ENCODE measurements at places on chromosomes 6 and 20. TPM values are rescaled to one million over a fixed set of nuclear protein-coding genes. Genes with fewer than 3 reads are reported as not detected.

Gene IL20RA
- total RNA-seq: not detected

Gene NDUFAF4
- total RNA-seq: 24.5 TPM

DNA sequence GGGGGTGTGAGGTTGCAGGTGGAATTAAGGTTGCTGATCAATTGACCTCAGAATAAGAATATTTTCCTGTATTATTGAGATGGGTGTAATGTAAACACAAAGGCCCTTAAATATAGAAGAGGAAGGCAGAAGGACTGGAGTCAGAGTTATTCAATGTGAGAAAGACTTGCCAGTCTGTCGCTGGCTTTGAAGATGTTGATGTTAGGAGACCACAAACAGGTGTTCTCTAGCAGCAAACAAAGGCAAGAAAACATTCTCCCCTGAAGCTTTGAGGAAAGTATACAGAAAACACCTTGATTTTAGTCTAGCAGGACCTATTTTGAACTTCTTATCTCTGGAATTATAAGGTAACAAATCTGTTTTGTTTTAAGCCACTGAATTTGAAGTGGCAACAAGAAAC, 138.9 kb upstream of the PTPRK start:
- H3K36me3 ChIP-seq: no peaks in the 10 kb centered on the region
- peaks cover 23% of the 10 kb centered on the region for H3K4me1 ChIP-seq
- H3K27me3 ChIP-seq: no peaks in the 10 kb centered on the region
- no peak overlapping the region for H3K4me3 ChIP-seq
- no peak for DNase-seq
- no peak overlapping the region for H3K27ac ChIP-seq

DNA sequence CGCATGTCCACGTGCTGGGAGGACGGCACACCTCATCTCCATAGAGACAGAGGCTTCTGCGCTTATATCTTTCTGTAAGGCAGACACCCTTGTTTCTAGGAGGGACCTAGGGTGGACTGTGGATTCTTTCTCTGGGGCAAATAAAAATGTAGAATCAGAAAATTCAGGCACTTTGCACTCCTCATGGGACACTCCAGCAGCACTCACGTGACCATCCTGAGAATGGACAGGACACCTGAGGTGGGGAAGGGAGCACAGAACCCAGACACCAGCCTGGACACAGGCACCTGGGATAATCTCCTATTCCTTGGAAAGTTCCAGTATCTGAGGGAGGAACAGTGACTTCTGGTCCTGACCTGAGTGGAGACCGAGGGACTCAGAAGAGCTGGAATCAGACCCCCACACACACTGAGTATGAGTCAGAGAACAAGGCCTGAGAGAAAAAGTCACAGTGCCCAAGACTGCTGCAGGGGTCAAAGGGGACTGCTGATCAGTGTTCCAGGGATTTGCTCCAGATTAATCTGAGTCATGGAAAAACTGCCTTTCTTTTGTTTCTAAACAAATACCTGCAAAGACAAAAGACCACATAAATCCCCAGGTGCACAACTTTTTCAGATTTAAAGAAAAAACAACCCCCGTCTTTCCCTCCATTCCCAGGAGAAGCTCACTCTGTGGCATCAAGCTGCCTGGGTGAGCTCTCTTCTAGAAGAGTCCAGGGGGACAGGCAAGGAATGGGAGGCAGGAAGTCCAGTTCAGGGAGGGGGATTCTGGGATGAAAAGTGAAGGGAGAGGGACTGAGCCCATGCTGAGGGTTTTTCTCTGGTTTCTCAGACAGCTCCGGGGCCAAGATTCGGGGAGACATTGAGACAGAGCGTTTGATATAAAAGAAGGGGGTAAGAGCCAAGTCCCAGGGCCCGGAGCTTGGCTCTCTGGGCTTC, 35.6 kb upstream of the MICB start:
- no peaks in the 10 kb centered on the region for H3K4me1 ChIP-seq
- H3K27me3 ChIP-seq: no peaks in the 10 kb centered on the region
- H3K36me3 ChIP-seq: no peaks in the 10 kb centered on the region
- H3K4me3 ChIP-seq: peak overlapping the region; percentile 57
- H3K27ac ChIP-seq: no peak overlapping the region
- DNase-seq: peak; percentile 40

Gene ALDH8A1
- total RNA-seq: not detected

Gene BPIFB4
- not detected for total RNA-seq

GRCh38 chr20:57619051-57619831, 985 bp downstream of the ZBP1 start:
- H3K4me3 ChIP-seq: no peak overlapping the region
- peaks cover 7% of the 10 kb centered on the region for H3K4me1 ChIP-seq
- no peaks in the 10 kb centered on the region for H3K36me3 ChIP-seq

DNA sequence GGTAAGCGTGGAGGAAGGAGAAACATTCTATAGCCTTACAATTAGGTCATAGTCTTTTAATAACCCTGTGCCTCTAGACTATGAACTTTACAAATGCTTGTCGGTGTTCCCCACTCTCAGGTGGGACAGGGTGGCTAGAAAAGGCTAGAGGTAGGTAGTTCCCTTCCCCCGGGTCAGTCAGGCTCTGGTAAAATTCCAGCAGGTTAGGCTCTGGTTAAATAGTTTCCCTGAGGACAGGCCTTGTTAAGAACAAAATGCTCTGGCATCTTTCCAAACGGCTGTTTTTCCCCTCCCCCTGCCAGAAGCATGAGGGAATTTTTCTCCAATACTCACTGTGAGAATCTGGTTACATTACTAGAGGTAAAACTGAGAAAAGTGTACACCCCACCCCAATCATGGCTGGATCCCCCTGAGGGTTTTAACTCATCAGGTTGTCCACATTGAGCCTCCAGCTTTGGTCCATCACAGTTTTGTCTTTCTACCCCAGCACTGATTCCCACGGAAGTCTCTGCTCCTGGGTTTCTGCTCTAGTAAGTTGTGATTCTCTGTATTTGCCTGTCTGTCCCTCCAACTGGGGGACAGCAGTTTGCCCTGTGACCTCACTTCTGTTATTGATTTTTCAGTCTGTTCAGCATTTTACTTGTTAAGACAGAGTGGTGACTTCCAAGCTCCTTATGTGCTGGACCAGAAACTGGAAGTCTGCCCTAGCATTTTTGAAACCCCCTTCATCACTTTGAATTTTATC, 84.7 kb upstream of the ADGRF1 start:
- H3K36me3 ChIP-seq: no peaks in the 10 kb centered on the region
- no peak for DNase-seq
- H3K27me3 ChIP-seq: no peaks in the 10 kb centered on the region

Gene BPIFB2
- not detected for total RNA-seq

GRCh38 chr6:87274660-87275274, 47.6 kb upstream of the SMIM8 start:
- H3K27ac ChIP-seq: no peak overlapping the region
- no peaks in the 10 kb centered on the region for H3K36me3 ChIP-seq
- no peak overlapping the region for H3K4me3 ChIP-seq

Gene PPIL6
- total RNA-seq: 3.7 TPM

DNA sequence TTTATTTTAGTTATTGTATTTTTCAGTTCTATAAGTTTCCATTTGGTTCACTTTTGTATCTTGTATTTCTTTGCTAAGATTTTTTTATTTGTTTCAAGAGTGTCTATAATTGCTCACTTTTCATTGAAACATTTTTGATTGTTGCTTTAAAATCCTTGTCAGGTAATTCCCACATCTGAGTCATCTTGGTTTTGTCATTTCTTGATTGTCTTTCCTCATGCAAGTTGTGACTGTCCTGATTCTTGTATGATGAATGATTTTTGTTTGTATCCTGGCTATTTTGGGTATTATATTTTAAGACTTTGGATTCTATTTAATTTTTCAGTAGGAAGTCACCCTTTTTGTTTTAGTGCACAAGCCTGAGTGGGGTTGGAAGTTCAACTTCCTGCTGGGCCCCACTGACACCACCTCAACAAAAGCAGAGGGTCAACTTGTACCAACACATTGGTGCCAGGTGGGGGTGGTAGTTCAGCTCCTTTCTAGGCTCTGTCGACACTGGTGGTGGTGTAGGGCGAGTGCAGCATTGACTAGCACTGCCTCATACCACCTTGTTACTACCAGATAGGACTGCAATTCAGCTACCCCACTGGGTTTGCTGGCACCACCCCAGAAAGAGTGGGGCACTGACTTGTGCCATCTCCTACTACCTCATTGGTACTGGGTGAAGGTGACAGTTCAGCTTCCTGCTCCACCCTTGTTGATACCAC, 8.8 kb downstream of the RSPH3 start:
- H3K4me1 ChIP-seq: peaks cover 4% of the 10 kb centered on the region
- no peak overlapping the region for H3K4me3 ChIP-seq
- H3K27me3 ChIP-seq: no peaks in the 10 kb centered on the region
- no peak for DNase-seq
- H3K27ac ChIP-seq: no peak overlapping the region

DNA sequence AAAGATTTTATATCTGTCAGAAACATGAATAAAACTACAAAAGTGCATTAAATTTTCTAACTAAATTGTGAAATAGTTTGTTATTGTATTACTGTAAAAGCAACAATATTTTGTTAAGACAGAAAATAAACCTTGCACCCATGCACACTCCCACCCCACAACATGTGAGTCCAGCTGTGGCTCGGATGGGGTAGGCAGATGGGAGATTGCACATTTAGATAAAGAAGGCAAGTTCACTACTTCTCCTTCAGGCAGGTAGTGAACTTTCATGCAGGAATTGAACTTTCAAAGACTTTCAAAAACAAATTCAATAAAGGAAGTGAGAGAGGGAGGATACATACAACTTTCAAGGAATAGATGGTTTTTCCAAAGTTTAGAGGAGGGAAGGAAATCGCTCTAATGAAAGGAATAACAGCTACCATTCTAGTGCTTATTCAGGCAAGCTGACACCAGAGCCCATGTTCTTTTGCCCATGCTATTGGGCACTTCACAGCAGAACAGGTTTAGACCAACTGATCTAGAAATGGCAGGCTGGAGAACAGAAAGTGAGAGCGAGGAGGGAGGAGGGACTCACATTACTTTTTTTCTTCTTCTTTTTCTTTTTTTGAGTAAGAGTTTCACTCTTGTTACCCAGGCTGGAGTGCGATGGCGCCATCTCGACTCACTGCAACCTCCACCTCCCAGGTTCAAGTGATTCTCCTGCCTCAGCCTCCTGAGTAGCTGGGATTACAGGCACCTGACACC, 28.5 kb downstream of the SF3B5 start:
- no peak for DNase-seq
- no peak overlapping the region for H3K27ac ChIP-seq
- H3K4me3 ChIP-seq: no peak overlapping the region
- no peaks in the 10 kb centered on the region for H3K4me1 ChIP-seq
- H3K36me3 ChIP-seq: no peaks in the 10 kb centered on the region
- H3K27me3 ChIP-seq: peaks cover 51% of the 10 kb centered on the region

DNA sequence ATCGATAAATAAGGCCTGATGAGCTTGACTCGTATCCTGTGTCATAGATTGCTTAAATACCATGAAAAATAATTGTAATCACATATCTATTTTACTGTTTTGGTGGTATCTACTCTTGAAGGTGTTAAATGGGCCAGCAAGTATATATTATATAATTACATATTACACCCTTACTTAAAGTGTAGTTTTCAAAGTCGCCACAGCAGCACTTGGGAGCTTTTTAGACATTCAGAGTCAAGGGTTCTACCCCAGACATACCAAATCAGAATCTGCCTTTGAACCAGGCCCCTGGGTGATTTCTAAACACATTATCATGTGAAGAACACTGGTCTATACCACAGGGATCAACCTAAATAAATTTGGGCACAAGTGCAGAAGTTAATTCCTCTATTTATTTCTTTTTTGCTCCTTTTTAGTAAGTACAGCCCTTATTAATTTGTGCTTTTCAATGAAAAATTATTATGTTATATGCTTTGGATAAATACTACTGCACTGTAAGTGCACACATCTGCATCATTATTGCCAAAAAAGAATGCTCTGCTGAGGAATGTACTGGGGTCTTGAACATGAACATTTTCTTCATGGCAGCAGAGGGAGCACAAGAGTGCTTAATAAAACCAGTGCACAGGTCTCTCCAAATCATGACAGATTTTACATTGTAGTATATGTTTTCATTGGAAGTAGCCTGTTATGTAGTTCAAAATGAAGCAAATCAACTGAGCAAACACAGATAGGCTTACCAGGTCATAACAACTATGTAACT, 3.1 kb upstream of the ATXN1 start:
- H3K27ac ChIP-seq: peak overlapping the region; percentile 91
- H3K4me1 ChIP-seq: peaks cover 55% of the 10 kb centered on the region
- peak overlapping the region; percentile 95 for H3K4me3 ChIP-seq
- no peaks in the 10 kb centered on the region for H3K36me3 ChIP-seq
- peak; percentile 75 for DNase-seq

GRCh38 chr20:3685341-3685740, 3.5 kb upstream of the ADAM33 start:
- no peaks in the 10 kb centered on the region for H3K36me3 ChIP-seq
- no peak overlapping the region for H3K27ac ChIP-seq
- no peak overlapping the region for H3K4me3 ChIP-seq
- peak; percentile 25 for DNase-seq
- peaks cover 21% of the 10 kb centered on the region for H3K4me1 ChIP-seq

GRCh38 chr20:16898433-16898832, 150.3 kb downstream of the OTOR start:
- no peaks in the 10 kb centered on the region for H3K27me3 ChIP-seq
- H3K4me1 ChIP-seq: peaks cover 10% of the 10 kb centered on the region
- H3K27ac ChIP-seq: no peak overlapping the region
- H3K36me3 ChIP-seq: no peaks in the 10 kb centered on the region
- H3K4me3 ChIP-seq: no peak overlapping the region

Gene MLN
- total RNA-seq: not detected

GRCh38 chr6:151056230-151056907, 183.4 kb upstream of the AKAP12 start:
- H3K4me3 ChIP-seq: no peak overlapping the region
- H3K27me3 ChIP-seq: no peaks in the 10 kb centered on the region
- peaks cover 42% of the 10 kb centered on the region for H3K36me3 ChIP-seq

Gene PPIL4
- total RNA-seq: 32.2 TPM

DNA sequence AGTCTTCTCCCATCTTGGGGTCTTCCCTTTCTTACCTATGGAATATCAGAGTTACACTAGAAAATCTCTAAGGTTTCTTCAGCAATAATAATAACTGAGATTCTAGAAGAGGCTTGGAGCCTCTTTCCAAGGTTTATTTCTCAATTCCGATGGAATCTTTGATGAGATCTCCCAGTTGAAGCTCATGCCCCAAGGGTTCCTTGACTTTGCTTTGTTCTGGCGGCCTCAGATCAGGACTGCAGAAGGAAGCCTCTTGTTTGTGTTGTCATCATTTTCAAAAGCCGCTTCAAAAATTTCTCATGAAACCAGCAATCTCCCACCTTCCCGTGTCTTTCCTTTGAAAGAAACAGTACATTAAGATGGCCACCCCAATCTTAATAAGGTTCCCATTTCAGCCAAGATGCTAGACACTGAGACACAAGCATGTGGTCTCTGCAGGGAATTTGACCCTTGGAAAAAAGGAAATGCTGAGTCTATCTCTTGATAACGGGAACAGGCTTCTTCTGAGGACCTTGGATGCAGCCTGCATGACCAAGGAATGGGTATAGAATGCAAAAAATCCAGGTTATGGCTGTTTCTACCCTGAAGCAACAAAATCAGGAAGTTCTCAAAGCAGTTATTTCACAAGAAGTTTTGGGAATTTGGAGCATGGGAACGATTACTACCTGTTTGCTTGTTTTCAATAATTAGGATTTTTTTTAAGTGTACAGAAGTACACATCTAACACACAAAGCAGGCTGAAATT, 141.6 kb downstream of the CD24 start:
- DNase-seq: no peak
- H3K4me1 ChIP-seq: no peaks in the 10 kb centered on the region
- H3K27me3 ChIP-seq: peaks cover 9% of the 10 kb centered on the region
- no peak overlapping the region for H3K4me3 ChIP-seq

Gene TULP1
- not detected for total RNA-seq

Gene MCHR2
- total RNA-seq: not detected

GRCh38 chr20:40286975-40287531, 402.0 kb downstream of the MAFB start:
- H3K27me3 ChIP-seq: no peaks in the 10 kb centered on the region
- no peaks in the 10 kb centered on the region for H3K4me1 ChIP-seq
- DNase-seq: no peak
- H3K27ac ChIP-seq: no peak overlapping the region
